ENCODE measurements at places on chromosomes 6 and 20. TPM values are rescaled to one million over a fixed set of nuclear protein-coding genes. Genes with fewer than 3 reads are reported as not detected.
A peak's percentile ranks its signal among the peaks of the same experiment; 100 is the strongest.

CD40 gene
- total RNA-seq, result 3.6 TPM

GRCh38 chr6:43292763-43293318, 5.2 kb upstream of the SLC22A7 start:
- DNase-seq, result no peak

DNA sequence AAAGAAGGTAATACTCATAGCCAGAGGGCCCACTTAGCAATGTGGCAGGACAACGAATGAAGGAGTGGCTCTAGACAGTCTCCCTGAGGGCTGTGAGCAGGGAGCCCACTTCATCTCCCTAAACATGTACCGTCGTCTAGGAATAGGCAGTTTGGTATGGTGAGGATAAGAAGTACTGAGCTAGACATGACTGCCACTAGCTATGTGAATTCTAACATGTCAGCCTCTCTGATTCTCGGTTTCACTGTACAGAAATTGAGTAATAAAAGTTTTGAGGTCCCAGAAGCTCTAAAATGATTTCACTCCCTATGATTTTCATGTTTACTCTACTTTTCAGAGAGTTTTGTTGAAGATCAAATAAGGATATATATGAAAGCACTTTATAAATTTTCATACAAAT, 107.1 kb downstream of the AHI1 start:
- DNase-seq, result no peak

- DNase-seq, result peak; percentile 96
Observed at GRCh38 chr6:42928986-42929820, at the start of gene CNPY3. CNPY3 (plus strand) TSS chr6:42929480; CDS start chr6:42929571, 91 bp downstream.

DNA sequence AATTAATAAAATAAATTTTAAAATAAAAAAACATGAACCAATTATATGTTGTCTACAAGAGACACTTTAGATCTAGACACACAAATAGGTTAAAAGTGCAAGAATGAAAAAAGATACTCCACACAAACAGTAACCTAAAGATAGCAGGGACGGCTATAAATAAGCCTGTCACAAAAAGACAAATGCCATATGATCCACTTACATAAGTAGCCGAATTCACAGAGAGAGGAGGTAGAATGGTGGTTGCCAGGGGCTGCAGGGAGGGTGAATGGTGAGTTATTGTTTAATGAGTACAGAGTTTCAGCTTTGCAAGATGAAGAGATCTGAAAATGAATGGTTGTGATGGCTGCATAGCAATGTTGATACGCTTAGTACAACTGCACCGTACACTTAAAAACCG, 32.7 kb downstream of the KATNA1 start:
- DNase-seq, result no peak

DNA sequence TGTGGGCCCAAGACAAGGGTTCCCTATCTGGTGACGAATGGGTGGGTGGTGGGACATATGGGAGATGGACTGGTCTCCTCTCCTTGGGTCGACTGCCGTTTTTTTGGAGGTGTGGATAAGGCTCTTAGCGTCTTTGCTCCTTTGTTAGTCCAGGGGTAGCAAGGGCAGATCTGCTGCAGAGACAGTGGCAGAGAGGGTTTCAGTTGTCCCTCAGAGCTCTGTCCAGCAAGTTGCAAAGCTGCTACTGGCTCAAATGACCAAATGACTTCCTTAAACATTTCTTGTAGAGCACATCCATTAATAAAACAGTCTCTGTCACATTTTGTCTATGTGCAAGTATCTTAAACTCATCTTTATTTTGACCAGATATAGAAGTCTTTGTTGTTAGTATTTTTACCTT, 508.0 kb upstream of the ADGRB3 start:
- DNase-seq, result no peak

DNA sequence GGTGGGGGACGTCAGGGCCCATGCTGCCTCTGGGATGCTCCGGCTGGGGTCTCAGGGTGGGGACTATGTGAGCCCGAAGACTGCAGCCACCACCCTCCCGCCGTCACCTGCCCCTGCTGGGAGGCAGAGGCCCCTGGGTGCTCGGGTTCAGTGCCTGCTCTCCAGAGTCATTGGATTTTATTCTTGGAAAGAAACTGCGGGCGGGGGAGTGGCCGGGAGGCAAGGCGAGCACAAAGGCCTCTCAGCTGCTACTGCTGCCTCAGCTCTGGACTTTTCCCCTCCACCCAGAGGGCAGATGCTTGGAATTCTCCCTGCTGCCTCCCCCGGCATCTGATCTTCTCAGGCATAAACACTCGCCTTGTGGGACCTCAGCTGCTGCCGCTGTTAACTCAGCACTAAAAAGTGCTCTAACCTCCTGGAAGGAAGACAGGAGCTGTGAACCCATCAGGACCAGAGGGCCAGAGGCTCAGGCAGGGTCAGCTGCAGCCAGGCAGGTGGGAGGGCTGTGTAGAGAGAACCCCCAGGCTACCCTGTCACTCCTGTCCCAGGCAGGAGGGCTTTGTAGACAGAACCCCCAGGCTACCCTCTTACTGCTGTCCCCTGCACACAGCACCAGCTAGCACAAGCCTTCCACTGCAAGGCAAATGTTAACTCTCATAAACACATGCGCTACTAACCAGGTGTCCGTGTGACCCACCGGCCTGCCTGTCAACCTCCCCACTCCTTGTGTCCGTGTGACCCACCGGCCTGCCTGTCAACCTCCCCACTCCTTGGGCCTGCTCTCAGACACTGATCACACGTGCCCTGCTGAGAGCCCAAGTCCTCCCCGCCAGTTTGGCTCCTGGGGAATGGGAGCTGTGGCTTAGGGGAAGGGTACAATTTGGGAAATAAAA, 9.4 kb upstream of the FRMD1 start:
- DNase-seq, result no peak

UBE2J1 gene
- 21.4 TPM for total RNA-seq

- DNase-seq, result peak; percentile 49
Observed at GRCh38 chr6:169722362-169723199, 1.7 kb downstream of the PHF10 start.

- DNase-seq, result no peak
Observed at GRCh38 chr6:44660561-44661220, 273.2 kb downstream of the CDC5L start.

- DNase-seq, result peak; percentile 70
Observed at GRCh38 chr6:13336553-13336952, 8.2 kb upstream of the TBC1D7 start.

DNA sequence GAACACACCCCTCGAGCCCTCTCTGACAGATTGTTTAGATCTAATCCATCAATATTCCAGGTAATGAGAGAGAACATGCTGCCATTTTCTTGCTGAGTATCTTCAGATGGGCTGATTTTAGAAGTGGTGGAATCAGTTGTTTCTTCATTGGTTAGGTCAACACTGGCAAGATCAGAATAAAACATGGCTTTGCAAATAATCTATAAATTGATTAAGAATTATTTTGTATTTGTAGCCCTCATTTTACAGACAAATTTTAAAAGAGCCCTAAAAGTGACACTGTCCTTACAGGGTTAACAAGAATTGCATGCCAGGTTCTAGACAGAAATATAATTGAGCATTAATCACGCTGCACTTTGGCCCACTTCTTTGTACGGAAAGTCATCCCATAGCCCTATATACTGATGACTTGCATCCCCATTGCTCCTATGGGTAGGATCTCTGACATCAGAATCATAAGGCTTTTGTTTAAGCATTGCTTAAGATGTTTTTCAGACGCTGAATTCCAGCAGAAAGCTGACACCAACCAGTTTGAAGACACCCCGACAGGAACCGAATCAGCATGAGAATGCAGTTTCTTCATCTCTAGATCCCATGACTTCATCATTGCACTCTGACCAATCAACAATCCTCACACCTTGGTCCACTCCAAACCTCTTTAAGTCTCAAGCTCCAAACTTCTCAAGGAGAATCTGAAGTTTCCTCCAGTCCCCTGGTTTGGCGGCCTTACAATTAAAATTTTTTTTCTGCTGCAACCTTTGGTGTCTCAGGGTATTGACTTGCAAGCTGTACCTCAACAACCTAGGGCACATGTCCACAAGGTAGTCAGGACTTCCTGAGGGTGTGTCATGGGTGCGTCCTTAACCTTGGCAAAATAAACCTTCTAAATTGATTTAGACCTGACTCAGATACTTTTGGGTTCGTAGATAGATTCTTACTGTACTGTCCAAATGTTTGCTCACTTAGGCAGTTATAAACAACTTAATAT, 7.8 kb downstream of the TDP2 start:
- no peak for DNase-seq

GRCh38 chr20:52433326-52434040, 241.9 kb upstream of the ZFP64 start:
- no peak for DNase-seq

- no peak for DNase-seq
Observed at GRCh38 chr20:53937339-53937741, 133.1 kb downstream of the BCAS1 start.

FABP7 gene
- not detected for total RNA-seq

SEL1L2 gene
- not detected for total RNA-seq

ANKRD66 gene
- total RNA-seq, result not detected

DNA sequence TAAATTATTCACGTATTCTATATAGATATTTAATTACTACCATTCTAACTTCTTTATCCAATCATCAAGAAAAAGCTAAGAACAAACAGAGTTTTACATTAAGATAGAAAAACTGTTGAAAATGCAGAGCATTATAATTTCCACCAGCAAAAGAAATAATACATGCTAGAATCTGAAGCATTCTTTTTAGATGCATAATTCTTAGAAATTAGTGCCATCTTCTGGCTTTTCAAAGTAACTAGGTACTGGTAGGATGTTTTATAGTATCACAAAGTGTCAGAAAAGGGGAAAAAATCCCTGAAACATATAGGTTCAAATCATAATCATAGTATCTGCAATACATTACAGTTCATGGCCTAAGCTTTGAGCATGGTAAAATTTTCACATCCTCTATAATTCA, 178.9 kb downstream of the PHF3 start:
- DNase-seq, result no peak

SNX14 gene
- 61.7 TPM for total RNA-seq

DNA sequence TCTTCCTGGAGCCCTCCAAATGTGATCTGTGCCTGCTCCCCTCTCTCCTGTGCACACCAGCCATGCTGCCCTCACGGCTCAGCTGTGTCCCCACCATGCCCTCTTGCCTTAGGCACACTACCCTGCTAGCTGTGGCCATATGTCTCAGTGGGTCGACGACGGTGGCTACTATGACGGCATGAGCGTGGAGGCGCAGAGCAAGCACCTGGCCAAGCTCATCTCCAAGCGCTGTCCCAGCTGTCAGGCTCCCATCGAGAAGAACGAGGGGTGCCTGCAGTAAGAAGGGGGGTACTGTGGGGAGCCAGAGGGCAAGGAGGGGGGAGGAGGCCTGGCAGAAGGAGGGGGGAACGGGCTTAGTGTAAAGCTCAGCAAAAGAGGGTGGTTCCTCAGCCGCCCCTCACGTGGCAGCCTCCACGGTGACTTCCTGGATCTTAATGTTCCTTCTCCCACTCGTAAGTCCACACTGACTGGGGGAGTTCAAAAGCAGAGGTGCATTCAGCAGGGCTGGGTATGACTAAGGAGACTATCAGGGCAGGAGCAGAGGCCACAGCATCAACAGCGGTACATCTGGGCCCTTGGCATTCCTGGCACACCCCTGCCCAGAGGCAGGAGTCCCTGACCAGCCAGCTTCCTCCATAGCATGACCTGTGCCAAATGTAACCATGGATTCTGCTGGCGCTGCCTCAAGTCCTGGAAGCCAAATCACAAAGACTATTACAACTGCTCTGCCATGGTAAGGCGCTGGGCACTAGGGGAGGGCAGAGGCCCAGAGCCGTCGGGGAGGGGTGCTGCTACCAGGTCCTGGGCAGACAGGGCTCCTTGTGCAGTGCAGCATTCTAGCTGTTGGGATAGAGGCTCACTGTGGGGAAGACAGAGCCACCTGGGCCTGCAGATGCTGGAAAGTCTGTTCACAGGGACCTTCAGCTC, 8.0 kb downstream of the DNPH1 start:
- no peak for DNase-seq
